ENCODE measurements at places on chromosomes 7 and 10.
A peak's percentile ranks its signal among the peaks of the same experiment; 100 is the strongest.

GRCh38 chr7:7641129-7641663, 644 bp downstream of the UMAD1 start:
- peak; percentile 26 for DNase-seq

DNA sequence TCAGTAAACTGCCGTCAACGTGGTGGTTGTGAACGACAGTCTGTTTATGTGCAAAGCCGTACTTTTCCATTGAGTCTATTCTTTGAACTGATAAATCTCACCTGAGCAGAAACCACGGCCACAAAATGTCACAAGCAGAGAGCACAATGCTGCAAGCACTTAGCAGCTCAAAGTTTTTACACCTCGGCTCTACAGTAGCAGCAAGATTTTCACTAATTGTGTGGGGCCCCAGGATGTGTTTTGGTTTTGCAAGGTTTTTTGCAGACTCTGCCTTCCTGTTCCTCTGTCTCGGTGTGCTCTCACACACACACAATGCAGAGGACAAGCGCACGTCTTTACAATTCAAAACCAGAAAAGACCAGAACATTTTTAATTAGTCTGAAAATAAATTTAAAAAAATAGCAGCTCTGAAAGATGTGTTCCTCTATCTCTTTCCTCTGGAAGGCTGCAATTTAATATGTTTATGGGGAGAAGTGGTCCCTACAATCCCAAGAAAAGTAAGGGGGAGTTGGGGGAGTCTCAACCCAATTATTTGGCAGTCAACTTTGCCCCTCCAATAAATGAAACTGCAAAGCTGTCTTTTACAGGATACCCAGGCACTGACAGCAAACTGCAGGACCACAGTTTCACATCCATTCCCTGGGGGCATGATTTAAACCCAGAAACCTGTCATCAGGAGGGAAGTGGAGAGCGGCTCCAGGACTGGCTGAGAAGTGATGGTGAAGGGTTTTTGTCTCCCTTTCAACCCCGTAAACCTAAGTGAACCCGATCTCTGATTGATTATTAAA, 73.8 kb upstream of the SFMBT2 start:
- DNase-seq, result no peak

DNA sequence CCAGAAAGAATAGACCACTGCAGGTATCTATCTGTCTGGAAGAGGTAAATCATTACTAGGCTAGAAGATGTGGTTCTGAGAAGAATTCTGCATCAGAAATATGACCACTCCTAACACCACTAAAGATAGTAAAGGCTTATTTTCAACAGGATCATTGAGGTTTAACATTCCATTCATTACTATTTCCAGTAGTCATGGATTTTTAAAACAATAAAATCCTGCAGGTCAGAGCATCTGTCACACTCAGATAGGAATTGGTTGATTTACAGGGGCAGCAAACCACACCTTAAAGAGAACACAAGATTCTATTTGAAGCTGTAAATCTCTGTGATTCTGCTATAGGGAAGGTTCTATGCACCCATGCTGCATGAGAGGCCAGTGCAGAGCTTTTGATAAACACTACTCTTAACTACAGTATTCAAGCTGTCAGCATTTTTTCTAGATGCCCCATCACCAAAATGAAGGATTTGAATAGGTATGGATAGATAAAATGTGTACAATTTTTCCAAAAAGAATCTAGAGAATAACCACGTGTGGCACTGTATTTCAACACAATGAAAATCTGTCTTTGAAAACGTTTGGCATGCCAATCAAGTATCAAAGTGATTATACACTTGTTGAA, 14.6 kb downstream of the LRRC17 start:
- no peak for DNase-seq

- DNase-seq, result no peak
Observed at GRCh38 chr7:87144173-87144657, 8.0 kb upstream of the DMTF1 start.

DNA sequence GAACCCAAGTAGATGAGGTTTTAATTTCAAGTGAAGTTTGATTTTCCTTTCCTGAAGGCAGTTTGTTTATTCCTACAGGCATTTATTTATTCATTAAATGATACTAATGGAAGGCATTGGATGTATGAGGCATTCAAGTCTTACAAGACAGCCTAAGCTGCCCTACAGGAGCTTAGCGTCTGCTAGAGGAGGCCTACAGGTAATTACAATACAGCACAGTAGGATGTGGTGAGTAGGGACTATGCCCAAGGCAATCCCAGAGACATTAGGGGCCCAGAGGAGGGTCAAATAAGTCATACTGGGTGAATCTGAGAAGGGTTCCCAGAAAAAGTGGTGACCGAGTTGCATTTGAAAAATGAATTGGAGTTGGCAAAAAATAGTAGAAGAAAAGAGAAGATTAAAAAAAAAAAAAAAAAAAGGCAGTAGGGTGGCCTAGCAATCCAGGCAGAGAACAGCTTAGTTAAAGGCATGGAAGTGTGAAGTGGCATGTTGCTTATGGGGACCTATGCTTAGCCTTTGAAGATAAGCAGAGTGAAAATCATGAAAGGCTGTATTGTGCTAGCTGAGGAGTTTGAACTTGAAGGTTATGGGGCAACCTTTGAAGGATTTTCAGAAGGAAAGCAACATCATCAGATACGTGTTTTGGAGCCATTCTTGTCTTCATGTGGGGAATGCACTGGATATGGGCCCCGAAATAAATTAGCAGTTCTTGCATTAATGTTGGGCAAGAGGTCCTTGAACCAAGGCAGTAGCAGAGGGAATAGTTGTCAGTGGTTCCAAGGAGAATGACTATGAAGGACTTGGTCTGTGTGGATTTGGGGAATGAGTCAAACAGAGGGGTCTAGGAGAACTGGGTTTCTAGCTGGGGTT, 65.5 kb downstream of the SNX10 start:
- no peak for DNase-seq

DNA sequence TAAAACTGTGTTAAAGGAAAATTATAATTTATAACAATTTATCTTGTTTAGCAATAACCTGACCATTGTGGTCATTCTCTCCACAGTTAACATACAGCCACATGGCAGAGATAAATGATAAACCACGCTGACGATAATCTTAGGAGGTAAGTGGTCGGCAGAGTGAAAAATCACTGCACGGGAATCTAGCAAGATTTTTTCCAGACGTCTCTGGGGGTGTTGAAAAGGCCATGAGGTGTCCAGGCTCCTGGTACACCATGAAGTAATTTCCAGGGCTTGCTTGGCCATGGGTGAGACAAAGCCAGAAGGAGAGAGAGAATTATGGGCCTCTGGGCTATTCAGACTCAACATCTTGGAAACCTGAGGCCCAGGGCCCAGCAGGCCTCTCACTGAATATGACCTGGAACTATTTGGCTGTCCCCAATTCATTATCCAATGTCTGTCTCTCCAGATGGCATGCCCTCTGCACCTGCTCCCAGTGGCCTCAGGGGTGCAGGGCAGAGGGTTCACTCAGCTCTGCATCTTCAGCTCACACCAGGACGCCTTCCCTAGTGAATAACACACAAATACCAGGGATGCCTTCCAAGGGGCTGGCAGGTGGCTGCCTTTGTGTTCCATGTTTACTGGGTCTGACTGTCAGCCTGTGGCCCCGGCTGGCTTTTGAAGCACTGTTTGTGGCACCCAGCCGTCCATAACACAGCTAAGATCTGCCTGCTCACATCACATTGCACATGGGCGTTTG, 590.4 kb upstream of the PFKP start:
- peak; percentile 47 for DNase-seq
